IPS DF 6.9 (cell line): ENCODE measurements at places on chromosomes 2 and 18.

DNA sequence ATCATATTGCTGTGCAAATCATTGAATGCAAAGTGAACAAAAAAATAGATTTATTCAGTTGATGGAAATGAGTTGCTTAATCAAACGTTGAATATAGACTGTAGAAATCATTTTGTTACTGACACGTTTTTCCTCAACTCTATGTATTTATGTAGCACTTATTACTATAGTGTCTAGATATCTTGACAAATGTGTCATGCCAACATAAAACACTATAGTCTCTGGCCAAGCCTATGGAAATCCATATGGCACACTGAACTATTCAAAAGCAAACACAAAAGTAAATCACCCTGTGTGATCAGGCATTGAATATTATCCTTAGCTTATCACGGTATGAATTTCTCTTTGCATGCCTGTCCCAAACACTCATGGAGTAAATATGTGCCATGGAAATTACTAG lies 131.3 kb downstream of the ZNF804A start:
- no peak overlapping the region for H3K27ac ChIP-seq
- DNase-seq, result no peak
- H3K4me1 ChIP-seq, result no peaks in the 10 kb centered on the region
- H3K4me3 ChIP-seq, result no peak overlapping the region

DNA sequence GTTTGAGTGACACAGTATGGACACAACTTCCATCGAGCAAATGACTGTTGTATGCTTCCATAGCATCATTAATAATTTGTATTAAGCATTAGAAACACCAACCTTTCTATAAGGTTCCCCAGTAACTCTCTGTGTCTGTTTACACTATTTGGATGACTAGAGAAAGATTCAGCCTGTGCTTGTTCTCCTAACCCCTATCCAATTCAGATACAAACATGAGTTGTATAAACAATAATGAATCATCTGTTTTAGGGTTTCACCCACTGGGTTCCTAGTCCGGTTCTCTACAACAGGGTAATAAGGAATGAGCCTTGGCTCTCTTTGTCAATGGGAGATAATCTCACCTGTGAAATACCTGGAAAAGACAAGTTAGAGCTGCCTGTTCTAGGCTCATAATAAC lies 894.1 kb upstream of the PIK3C3 start:
- no peaks in the 10 kb centered on the region for H3K4me1 ChIP-seq
- H3K27ac ChIP-seq, result no peak overlapping the region
- H3K36me3 ChIP-seq, result no peaks in the 10 kb centered on the region
- DNase-seq, result no peak
- no peak overlapping the region for H3K4me3 ChIP-seq

DNA sequence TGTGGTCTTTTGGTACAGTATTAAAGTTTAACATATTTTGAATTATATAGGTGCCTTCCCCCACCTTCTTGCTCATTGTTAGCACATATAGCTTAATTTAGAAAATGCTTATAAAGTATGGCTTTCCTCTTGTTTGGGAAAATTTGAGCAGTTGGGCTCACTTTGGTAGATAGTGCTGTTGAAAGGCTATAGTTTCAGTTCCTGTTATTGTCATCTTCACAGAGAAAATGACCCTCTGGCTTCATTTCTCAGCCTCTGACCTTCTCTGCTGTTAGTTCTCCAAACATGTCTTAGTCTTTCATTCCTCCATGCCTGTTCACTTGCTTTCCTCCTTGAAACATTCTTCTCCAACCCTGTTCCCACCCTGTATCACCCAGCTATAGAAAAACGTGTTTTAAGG lies 200.6 kb downstream of the WDR7 start:
- H3K4me1 ChIP-seq, result no peaks in the 10 kb centered on the region
- no peaks in the 10 kb centered on the region for H3K36me3 ChIP-seq
- DNase-seq, result no peak
- H3K4me3 ChIP-seq, result no peak overlapping the region
- no peak overlapping the region for H3K27ac ChIP-seq

GRCh38 chr2:231900486-231900942 lies 25.7 kb downstream of the NPPC start:
- DNase-seq, result peak; percentile 80
- 0 out of 2 replicates have a peak, but pooled peaks cover 2% of the 10 kb centered on the region for H3K4me1 ChIP-seq
- no peaks in the 10 kb centered on the region for H3K27me3 ChIP-seq

DNA sequence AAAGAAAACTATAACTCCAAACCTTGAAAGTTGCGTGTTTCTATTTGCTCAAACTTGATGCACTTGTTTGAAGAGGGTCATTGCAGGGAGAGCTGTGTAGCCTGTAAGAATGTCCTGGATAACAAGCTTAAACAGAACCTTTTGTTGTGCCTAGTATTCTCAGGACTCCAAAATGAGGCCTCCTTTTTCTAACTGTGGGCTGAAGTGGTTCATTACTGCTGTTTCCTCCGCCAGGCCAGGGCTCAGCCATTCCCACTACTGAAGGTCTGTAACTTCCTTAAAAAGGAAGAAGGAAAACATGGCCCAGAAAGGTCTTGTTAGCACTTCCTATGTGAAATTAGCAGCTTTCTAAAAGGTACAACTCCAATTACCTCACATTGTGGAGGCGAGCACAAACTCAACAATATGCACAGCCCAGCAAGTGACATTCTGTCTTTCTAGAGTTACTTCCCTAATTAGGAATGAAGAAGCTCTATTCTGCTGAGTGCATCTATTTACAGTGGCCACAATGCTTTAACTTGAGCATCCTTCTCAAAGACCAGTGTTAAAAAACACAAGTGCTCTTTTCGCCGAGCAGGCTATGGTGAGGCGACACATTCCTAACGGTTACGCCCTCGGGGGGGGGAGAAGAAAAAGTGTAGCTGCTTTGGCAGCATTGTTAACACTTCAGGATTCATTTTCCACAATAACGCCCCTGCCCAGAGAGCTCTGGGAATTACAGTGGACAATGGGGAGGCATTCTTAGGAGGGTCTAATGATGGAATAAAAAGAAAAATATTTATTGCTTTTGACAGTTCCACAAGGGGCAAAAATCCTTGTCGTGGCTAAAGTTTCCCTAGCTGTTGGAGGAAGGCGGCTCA lies 136.9 kb upstream of the SIX3 start:
- no peak overlapping the region for H3K27ac ChIP-seq
- no peak for DNase-seq
- no peak overlapping the region for H3K4me3 ChIP-seq
- H3K4me1 ChIP-seq, result peaks cover 10% of the 10 kb centered on the region; the same call in 1 of the 2 replicates
- H3K27me3 ChIP-seq, result peaks cover 1% of the 10 kb centered on the region; the same call in 1 of the 2 replicates

DNA sequence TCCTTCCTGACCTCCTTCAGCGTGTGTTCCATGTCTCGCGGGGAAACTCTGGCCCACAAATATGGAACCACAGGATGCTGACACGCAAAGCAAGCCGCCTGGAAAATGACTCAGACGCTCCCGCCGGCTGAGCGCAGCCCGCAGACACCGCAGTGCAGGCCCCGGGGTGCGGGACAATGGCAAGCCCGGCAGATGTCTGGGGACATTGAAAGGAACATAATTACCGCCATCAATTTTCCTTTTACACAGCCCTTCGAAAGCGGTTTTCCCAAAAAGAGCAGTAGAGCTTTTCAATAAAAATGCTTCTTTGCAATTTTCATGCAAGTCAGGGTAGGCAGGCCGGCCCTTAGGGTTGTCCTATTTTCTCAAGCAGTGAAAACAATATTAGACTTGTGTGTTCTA lies 159.2 kb upstream of the SH3BP4 start:
- H3K4me1 ChIP-seq, result peaks cover 3% of the 10 kb centered on the region
- H3K27ac ChIP-seq, result no peak overlapping the region
- no peaks in the 10 kb centered on the region for H3K36me3 ChIP-seq

DNA sequence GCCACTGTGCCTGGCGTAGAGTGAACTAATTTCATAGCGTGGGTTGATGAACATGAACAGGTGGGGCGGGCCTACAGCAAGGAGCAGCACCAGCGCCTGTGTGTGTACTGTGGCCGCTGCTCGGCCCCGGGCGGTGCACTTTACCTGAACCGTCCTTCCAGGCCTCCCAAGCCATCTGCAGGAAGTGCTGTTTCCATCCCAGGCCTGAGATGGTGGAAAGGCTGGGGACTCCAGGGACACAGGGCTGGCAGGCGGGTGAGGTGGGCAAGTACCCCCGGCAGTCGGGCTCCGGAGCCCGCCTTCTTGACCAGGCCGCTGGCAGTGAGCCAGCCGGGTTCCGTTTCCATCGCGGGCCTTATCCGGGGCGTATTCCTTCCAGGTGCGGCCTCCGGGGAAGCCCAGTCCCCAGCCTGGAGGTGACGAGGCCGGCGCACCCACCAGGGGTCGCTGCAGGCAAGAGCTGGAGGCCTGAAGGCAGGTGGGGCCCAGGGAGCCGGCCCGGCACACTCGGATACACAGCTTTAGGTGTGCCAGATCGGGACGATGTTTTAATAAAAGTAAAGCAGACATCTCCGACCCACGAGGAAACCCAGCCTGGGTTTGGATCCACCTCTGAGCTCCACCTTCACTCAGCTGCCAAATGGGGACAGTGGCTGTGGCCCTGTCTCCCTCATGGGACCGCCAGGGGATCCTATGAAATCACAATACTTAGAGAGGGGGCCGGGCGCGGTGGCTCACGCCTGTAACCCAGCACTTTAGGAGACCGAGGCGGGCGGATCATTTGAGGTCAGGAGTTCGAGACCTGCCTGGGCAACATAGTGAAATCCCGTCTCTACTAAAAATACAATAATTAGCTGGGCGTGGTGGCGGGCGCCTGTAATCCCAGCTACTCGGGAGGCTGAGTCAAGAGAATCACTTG lies 22.7 kb upstream of the PDIA6 start:
- H3K27me3 ChIP-seq, result no peaks in the 10 kb centered on the region
- peak; percentile 84 for DNase-seq
- H3K4me3 ChIP-seq, result 0 out of 2 replicates have a peak overlapping the region, but pooled peaks have one; percentile 7

GRCh38 chr2:120797421-120798221 lies 62.0 kb downstream of the GLI2 start:
- no peak overlapping the region for H3K4me3 ChIP-seq
- DNase-seq, result no peak
- H3K4me1 ChIP-seq, result peaks cover 11% of the 10 kb centered on the region; the same call in 1 of the 2 replicates
- no peak overlapping the region for H3K27ac ChIP-seq

GRCh38 chr2:3857576-3857975 lies 154.2 kb downstream of the DCDC2C start:
- H3K27ac ChIP-seq, result no peak overlapping the region
- H3K4me1 ChIP-seq, result no peaks in the 10 kb centered on the region
- no peak for DNase-seq
- H3K36me3 ChIP-seq, result no peaks in the 10 kb centered on the region
- no peaks in the 10 kb centered on the region for H3K27me3 ChIP-seq
- no peak overlapping the region for H3K4me3 ChIP-seq

GRCh38 chr2:11799826-11800225 lies 53.4 kb downstream of the LPIN1 start:
- H3K27me3 ChIP-seq, result no peaks in the 10 kb centered on the region
- H3K27ac ChIP-seq, result no peak overlapping the region
- H3K4me1 ChIP-seq, result no peaks in the 10 kb centered on the region
- DNase-seq, result no peak
- peaks cover 6% of the 10 kb centered on the region for H3K36me3 ChIP-seq

DNA sequence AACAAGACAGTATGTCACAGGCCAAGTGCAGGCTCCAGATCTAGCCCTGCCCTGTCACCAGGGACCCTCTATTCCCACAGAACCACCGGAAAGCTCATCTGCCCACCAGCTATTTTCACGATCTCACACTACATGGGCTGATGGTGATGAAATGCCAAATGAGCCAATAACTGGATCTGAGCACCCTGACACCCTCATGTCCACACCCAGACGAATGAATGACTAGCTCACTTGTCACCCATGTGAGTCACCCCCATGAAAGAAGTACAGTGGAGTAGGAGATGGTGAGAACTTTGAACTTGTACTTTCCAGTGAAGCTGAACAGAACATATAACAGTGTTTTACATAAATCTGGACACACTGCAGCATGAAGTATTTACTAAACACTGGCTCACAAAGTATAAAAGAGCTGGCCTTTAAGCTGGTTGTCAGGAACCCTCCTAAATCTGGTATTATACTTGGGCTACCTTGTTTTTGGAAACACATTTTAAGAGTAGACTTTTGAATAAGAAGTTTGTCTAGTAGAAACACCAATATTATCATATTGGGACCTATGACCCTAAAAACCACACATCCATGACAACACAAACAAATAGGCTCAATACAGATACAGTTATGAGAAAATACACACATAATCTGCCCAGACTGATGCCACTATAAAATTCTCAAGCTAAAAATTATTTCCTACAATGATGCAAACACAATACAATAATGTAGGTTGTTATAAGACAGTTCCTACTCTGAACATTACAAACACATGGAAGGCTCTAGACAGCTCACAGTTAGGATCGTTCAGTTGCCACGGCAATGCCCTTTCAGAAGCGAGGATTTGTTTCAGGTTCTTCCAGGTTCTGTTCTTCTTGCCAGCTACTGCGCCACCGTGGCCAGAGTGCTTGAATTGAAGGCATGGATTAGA lies 19.0 kb downstream of the INO80C start:
- H3K4me3 ChIP-seq, result no peak overlapping the region
- H3K4me1 ChIP-seq, result no peaks in the 10 kb centered on the region
- H3K36me3 ChIP-seq, result no peaks in the 10 kb centered on the region
- no peaks in the 10 kb centered on the region for H3K27me3 ChIP-seq
- no peak overlapping the region for H3K27ac ChIP-seq
- DNase-seq, result no peak

GRCh38 chr2:42696987-42697386 lies 66.9 kb downstream of the OXER1 start:
- H3K27ac ChIP-seq, result no peak overlapping the region
- no peak overlapping the region for H3K4me3 ChIP-seq
- no peak for DNase-seq
- no peaks in the 10 kb centered on the region for H3K36me3 ChIP-seq
- no peaks in the 10 kb centered on the region for H3K27me3 ChIP-seq

- H3K4me3 ChIP-seq, result no peak overlapping the region
- H3K27ac ChIP-seq, result no peak overlapping the region
- H3K36me3 ChIP-seq, result no peaks in the 10 kb centered on the region
These were observed 64.1 kb downstream of the POLE4 start for GRCh38 chr2:75022516-75022915.

- H3K4me3 ChIP-seq, result no peak overlapping the region
- no peaks in the 10 kb centered on the region for H3K4me1 ChIP-seq
- no peak for DNase-seq
These were observed 50.1 kb downstream of the CDH19 start for GRCh38 chr18:66553824-66554223.

DNA sequence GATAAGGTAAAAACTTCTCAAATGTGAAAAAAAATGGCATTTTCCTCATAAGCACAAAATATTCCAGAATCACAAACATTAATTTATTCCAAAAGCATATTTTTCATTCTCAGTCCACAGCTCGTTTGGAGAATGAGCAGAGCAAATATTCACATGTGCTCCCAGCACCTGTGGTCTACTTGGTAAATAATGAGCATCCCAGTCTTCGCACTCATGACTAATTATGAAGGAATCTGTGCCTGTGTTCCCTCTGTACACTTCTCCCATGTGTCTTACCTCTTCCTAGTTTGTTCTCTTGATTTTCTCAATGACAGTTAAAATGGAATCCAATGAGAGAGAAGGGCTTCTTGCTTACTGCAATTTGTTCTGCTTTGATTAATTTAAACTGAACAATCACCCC lies 671.0 kb upstream of the SOX11 start:
- H3K4me3 ChIP-seq, result no peak overlapping the region
- H3K27ac ChIP-seq, result no peak overlapping the region
- H3K36me3 ChIP-seq, result no peaks in the 10 kb centered on the region; the same call in 1 of the 2 replicates
- no peaks in the 10 kb centered on the region for H3K27me3 ChIP-seq

- H3K27me3 ChIP-seq, result no peaks in the 10 kb centered on the region
- no peak for DNase-seq
- H3K4me3 ChIP-seq, result no peak overlapping the region
- no peaks in the 10 kb centered on the region for H3K36me3 ChIP-seq
- no peaks in the 10 kb centered on the region; the same call in 1 of the 2 replicates for H3K4me1 ChIP-seq
These were observed 36.0 kb downstream of the SMIM21 start for GRCh38 chr18:75391279-75392225.

GRCh38 chr2:223093436-223094241 lies 41.6 kb downstream of the KCNE4 start:
- H3K27ac ChIP-seq, result no peak overlapping the region
- DNase-seq, result no peak
- no peaks in the 10 kb centered on the region for H3K36me3 ChIP-seq
- H3K4me3 ChIP-seq, result no peak overlapping the region
